Fibroblast of villous mesenchyme (primary cell): ENCODE measurements at places on chromosomes 2 and 18. TPM values are rescaled to one million over a fixed set of nuclear protein-coding genes. Genes with fewer than 3 reads are reported as not detected.

The PROKR1 gene
- total RNA-seq: not detected in 2 replicates

The SLC9A2 gene
- total RNA-seq: not detected in 2 replicates

The OR6B2 gene
- total RNA-seq: not detected in 2 replicates

The RGPD6 gene
- total RNA-seq: 27.7 and 51.0 TPM in 2 replicates

DNA sequence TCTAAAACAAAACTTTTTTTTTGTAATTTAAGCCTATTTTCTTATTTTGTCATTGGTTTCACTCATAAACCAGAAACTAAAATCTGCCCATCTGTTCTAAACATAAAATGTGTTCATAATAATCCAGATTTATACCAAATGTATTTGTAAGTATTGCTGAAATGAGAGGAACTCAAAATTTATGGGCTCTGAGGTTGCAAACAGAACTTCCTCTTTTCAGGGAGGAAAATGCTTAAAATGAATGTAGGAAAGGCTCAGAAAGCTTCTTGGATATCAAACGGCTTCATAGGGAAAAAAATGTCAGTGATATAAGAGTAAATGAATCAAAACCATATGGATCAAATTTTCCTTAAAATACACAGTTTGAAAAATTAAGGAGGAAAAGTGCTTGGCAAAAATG, 83.9 kb downstream of the PAX3 start:
- DNase-seq: no peak

- DNase-seq: no peak
Measured at GRCh38 chr2:10720947-10721395, 459 bp upstream of the ATP6V1C2 start.

DNA sequence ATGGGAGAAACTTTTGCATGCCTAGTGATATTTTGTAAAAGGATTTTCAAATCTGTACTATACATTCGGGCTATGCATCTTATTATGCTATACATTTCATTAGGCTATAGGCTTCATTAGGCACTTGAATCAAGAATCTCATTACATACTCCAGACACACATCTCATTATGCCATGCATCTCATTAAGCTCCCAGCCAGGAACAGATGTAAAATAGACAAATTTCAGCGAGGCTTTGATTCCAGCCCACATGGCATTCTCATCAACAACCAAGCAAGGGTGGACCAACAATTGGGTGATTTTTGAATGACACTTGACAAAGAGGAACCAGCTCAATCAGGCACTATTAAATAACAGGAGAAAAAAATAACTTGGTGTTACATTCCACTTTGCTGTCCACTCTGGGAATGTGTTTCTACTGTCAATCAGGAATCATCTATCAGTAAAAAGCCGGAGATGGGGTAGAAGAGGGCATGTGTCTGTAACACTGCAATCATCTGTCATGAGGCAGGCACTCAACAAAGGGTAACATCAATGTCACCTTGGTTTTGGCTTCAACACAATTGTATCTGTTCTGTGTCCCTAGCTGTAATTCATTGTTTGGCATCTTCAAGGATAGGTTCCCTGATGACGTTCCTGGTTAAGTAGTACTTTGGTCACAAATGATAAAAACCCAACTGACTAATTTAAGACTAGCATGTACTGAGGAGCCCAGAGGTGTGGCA, 498.6 kb downstream of the EPHA4 start:
- DNase-seq: no peak

GRCh38 chr18:57441071-57441794, 6.1 kb downstream of the ONECUT2 start:
- DNase-seq: no peak

DNA sequence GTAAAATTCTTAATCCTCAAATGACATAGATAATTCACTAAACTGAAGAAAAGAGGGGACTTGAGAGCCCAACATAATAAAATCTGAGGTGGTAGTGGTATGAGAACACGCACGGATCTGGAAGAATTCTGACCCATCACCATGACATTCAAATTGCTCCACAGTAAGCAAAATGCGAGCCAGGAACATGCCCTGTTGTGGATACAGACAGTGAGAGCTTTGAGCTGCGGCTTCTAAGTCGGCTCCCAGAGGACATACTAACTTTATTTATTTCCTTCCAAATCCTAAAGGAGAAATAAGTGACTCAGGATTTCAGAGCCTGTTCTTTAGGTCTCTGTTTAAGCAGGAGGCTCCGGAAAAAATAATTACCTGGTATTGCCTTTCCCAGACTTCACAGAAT, 143.4 kb upstream of the SMAD7 start:
- peak; percentile 79 for DNase-seq

- DNase-seq: no peak
Measured at GRCh38 chr2:168089200-168089599, 158.2 kb downstream of the STK39 start.

DNA sequence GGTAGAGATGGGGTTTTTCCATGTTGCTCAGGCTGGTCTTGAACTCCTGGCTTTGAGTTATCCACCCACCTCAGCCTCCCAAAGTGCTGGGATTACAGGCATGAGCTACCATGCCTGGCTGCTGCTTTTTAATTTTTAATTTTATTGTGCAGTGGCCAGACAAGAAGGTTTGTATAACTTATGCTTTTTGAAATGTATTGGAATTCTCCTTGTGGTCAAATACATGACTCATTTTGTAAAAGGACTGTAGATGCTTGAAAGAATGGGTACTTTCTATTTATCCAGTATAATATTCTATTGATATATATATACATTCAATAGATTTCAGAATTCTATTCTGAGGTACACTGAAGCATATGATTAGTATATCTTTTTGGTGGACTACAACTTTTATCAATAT, 82.6 kb upstream of the ST3GAL5 start:
- peak; percentile 49 for DNase-seq

DNA sequence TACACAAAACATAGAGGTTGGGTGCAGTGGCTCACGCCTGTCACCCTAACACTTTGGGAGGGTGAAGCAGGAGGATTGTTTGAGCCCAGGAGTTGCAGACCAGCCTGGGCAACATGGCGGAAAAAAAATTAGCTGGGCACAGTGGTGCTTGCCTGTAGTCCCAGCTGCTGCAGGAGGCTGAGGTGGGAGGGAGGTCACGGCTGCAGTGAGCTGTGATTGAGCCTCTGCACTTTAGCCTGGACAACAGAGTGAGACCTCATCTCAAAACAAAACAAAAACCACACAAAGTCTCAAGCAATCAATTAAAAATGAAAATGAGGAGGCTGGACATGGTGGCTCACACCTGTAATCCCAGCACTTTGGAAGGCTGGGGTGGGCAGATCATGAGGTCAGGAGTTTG, 4.9 kb downstream of the NOP58 start:
- DNase-seq: no peak

- no peak for DNase-seq
Measured at GRCh38 chr2:150900913-150901312, 360.8 kb downstream of the RBM43 start.

DNA sequence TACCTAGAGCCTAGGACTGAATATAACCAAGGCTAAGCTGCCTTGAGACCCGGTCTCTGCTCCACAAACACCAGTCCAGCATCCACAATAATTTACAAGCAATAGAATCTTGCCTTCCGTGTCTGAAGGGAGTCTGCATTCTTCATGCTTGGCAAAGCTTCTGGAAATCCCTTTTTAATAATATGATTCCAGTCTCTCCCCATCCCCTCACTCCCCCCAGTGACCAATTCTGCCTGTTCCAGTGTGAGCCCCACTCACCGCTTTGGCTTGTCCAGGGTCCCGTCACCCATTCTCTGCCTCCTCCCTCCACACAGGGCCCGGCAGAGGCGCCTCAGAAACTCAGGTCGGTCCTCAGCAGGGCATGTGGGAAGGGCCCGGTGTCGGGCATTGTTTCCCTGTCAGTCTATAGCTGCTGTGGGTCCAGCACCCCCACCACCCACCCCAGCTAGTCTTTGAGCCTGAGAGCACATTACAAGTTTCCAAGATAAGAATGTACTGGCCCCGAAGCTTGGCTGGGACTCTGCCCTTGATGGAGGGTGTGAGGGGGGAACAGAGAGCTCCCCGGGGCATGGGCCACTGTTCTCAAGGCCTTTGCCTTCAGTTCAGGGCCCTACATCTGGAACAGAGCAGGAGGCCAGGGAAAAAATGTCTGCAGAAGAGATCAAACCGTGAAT, 129.7 kb upstream of the MYCN start:
- DNase-seq: no peak
